ENCODE measurements at places on chromosomes 4 and X.

DNA sequence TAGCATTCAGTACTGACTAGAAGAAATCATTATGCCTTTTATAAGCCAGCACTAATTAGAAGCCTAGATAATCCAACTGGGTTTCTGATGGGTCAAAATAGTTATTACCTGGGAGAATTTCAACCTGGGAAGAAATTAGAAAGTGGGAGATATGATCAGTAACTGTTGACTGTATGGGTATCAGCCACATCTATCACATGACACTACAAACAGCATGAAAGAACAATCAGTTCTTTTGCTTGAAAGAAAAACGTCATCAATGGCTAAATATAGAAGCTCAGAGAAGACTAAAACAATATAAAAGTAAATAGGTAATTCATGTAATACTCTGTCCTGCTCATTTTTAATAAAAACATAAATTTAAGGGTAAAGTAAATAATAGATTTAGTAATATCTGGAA is 145.1 kb downstream of the CAMK2D start:
- DNase-seq: no peak

- DNase-seq: no peak
Observed at GRCh38 chr4:1532549-1533395, 126.5 kb upstream of the NKX1-1 start.

GRCh38 chrX:43703211-43703791 is 47.2 kb downstream of the MAOA start:
- DNase-seq: peak; percentile 19

DNA sequence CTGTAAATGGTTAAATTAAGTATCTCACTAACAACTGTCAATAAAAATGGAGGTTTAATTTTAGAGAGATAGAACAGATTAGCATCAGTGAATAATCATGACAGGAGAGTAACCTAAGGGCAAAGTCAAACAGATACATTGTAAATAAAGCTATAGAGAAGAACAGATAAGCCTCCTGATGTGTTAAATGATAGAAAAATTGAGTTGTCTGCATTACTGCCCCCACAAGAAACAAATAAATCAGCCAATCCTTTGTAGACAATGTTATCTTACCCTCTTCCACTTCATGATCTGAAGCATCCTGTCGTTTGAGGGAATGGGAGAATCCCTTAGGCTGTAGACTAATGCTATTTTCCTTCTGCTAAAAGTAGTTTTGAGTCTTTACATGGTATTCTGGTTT is 147.8 kb downstream of the PCDH18 start:
- no peak for DNase-seq

- DNase-seq: no peak
Observed at GRCh38 chrX:73563738-73564068, 706 bp downstream of the CHIC1 start.

DNA sequence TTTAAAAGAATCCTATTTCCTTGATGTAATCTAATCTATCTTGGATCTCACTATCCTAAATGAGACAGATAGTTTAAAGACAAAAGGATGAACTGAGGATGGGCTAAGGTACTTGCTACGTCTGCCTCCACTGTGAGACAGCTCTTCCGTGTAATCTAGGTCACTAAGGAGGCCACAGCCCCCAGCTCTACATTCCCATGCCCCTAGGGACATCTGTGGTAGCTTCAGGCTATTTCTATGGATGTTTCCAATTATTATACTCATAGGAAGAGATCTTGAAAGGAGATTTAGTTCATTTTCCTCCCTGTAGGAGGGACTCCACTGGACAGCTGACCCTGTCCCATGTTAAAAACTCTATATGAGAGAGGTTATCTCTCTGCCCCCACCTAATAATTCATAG is 140.8 kb upstream of the TRPC5 start:
- DNase-seq: no peak

DNA sequence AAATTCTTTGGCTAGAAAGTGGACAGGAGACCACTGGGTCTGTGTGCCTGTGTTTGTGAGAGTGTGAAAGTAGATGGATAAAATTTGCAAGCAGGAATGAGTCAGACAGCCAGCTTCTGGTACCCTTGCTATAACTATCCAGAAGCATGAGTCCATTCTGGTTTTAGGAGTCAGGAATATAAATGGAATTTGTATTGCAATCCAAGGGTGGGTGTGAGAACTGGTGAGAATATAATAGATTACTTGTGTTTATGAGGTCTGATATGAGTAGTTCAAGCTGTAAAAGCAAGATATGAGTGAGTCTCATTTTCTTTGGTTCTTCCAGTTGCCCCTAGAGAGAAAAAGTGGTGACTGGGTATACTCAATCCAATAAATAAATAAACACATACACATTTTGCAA is 212.7 kb upstream of the TAPT1 start:
- DNase-seq: no peak

DNA sequence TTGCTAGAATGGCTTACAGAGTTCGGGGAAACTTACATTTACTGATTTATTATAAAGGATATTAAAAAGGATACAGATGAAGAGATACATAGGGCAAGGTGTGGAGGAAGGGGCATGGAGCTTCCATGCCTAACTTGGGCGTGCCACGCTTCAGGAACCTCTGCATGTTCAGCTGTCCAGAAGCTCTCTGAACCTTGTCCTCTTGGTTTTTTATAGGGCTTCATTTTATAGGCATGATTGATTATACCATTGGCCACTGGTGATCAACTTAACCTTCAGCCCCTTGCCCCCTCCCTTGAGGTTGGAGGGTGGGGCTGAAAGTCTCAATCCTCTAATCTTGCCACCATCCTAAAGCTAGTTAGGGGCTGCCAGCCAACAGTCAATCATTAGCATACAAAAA is 10.7 kb downstream of the SMAD1 start:
- no peak for DNase-seq

DNA sequence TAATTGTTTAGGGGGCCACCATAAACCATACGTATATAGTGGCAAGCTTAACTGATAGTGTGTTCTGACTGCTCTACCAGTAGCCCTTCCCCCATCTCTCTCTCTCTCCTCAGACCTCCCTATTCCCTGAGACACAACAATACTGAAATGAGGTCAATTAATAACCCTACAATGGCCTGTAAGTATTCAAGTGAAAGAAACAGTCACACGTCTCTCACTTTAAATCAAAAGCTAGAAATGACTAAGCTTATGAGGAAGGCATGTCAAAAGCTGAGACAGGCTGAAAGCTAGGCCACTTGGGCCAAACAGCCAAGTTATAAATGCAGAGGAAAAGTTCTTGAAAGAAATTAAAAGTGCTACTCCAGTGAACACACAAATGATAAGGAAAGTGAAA is 78.0 kb downstream of the PRDM5 start:
- DNase-seq: no peak

- DNase-seq: peak; percentile 68
Observed at GRCh38 chr4:64940698-64941097, 531.4 kb upstream of the TECRL start.

- DNase-seq: no peak
Observed at GRCh38 chr4:135365065-135365464, 1163.5 kb upstream of the PABPC4L start.

DNA sequence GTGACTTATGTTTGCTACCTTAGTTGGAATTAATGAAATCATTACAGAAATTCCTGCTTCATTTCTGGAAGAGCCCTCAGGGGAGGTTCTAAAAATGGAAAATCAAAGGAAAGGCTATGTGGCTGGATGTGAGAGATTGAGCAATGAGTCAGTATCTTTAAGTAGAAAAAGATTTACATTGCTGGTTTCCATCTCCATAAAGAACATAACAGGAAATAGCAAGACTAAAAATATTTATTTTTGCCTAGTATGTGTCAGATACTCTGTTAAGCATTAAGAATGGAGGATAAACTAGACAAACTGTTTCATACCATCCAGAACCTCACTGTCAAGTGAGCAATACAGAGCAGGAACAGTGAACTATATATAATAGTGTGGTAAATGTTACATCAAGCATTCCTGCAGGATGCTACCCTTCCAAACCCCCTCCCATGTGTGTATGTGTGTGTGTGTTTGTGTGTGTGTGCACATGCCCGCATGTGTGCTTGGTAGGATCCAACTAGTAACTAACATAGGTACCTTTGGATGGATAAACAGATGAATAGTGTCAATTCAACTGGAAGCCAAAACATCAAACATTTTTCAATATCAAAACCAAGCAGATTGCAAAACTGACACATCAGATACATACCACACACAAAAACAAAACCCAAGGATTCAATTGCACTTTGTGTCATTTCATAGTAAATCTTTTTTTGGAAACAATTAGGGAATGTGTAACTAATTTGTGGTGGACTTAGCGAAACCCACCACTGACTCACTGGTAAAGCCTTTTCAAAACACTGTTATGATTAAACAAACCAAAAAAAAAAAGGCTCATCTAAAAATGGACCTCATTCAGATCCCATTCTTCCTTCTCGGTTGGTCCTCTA is 223.4 kb downstream of the SHROOM3 start:
- DNase-seq: peak; percentile 10

- peak; percentile 45 for DNase-seq
Observed at GRCh38 chr4:122842984-122843531, 16.4 kb downstream of the FGF2 start.

DNA sequence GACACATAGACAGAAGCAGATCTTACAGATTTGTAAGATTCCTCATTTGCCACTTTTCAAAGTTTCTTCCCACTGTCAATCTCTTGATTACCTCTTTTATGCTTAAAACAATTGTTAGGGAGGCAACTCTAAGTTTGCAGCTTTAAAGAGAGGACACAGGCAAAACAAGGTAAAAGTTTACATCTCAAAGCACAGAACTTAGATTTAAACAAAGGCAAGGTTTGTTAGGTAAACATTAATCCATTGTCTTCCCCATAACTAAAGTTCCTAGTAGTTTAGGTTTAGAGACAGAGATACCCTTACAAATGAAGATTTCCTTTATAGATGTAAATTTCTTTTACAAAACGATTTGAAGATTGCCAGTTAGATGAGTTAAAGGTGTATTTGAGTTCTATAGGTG is 176.9 kb downstream of the AASDH start:
- no peak for DNase-seq

DNA sequence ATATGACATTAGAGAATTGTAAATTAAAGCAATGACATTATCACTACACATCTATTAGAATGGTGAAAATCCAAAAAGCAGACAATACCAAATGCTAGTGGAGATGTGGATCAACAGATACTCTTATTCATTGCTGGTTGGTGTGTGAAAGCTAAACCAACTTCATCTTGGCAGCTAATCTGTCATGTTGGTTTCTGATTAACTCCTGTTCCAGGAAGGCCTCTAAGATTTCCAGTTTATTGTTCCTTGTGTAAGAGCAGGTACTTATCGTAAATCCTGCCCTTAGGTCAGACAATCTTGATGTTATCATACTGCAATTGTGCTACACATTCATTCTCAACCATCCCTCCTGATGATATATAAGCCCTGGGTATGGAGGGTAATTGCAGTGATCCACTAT is 809.0 kb upstream of the DIAPH2 start:
- no peak for DNase-seq

DNA sequence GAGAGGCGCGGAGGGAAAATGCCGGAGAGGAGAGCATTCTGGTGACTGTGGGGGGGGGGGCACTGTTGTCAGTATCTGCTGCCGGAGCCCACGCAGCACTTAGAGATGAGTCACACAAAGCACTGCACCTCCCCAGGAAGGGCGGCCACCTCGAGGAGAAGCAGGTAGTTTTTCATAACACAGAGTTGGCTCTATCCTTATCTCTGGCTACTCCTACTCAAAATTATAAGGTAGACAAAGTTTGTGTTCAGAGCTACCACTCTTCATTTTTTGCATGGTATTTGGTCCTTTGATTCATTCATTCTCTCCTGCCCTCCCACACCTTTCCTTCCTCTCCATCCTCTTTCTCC is 76.2 kb upstream of the SCOC start:
- DNase-seq: no peak

DNA sequence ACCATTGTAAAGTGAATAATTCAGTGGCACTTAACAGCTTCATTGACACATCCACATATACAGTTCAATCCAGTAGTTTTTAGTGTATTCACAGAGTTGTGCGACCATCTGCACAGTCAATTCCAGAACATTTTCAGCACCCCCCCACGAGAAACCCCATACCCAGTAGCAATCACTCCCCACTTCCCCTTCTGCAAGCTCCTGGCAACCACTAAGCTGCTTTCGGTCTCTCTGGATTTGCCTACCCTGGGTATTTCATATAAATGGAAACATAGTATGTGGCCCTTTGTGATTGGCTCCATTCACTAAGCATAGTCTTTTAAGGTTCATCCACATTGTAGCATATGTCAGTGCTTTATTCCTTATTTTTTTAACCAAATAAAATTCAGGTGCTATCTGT is 10.0 kb downstream of the MSL3 start:
- DNase-seq: no peak

- DNase-seq: no peak
Observed at GRCh38 chr4:8709729-8710360, 117.3 kb downstream of the CPZ start.

- no peak for DNase-seq
Observed at GRCh38 chr4:80011636-80012236, 61.3 kb downstream of the ANTXR2 start.

DNA sequence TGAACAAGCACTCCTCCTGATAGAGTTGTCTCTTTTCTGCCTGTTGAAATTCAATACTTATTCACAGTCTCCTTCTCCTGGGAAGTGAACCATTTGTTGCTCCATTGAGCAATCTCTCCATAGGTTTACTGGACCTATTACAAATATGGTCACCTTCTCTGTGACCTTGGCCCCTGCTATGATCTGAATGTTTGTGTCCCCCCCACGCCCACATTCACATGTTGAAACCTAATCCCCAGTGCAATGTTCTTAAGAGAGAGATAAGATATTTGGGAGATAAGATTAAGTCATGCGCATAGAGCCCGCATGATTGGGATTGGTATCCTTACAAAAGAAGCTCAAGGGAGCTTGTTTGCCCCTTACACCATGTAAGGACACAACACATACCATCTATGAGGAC is 54.1 kb upstream of the GABRE start:
- DNase-seq: no peak

DNA sequence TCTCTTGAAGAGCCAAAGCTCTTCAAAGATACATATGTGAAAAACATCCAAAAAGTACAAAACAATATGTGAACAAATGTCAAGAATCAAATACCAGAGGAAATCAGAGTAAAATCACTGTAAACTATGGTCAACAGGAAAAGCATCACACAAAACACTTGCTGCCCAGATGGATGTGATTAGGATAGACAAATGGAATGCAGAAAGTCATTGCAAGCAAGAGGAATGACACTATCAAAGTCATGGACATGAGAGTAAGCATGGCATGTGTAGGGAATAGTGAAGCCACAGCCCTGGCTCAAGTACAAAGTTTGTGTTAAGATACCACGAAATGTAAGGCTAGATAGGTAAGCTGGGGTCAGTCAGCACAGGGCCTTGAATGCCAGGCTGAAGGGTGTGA is 37.7 kb downstream of the CLDN2 start:
- DNase-seq: no peak

DNA sequence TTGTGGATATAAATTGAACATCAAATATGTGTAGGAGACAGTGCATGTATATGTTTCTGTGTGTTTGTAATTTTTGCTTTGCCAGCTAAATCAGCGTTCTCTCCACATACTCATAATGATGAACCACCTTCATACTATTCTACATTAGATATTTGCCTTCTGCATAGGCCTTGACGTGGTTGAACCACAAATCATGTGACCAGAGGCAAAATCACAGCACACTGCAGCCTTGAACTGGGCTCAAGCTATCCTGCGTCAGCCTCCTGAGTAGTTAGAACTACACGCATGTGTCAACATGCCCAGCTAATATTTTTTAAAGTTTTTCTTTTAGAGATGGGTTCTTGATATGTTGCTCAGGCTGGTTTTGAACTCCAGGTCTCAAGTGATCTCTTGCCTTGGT is 9.5 kb downstream of the UBQLN2 start:
- no peak for DNase-seq
